ENCODE measurements at places on chromosomes 1 and 21. TPM values are rescaled to one million over a fixed set of nuclear protein-coding genes. Genes with fewer than 3 reads are reported as not detected.

Gene DIRAS3
- 78.9 TPM for total RNA-seq

Gene NCAM2
- 56.1 TPM for total RNA-seq

Gene SHE
- 0.05 TPM for total RNA-seq

Gene ASCL5
- not detected for total RNA-seq

Gene TMEM61
- total RNA-seq: not detected

Gene GPR25
- total RNA-seq: not detected

Gene FMO5
- 0.32 TPM for total RNA-seq

Gene PATJ
- total RNA-seq: 2.7 TPM

Gene MPL
- not detected for total RNA-seq

Gene MNDA
- not detected for total RNA-seq

Gene LCE1E
- total RNA-seq: 0.42 TPM

Data from smooth muscle cell of the umbilical artery (primary cell).